ENCODE measurements at places on chromosomes 3 and 15.
A peak's percentile ranks its signal among the peaks of the same experiment; 100 is the strongest.

DNA sequence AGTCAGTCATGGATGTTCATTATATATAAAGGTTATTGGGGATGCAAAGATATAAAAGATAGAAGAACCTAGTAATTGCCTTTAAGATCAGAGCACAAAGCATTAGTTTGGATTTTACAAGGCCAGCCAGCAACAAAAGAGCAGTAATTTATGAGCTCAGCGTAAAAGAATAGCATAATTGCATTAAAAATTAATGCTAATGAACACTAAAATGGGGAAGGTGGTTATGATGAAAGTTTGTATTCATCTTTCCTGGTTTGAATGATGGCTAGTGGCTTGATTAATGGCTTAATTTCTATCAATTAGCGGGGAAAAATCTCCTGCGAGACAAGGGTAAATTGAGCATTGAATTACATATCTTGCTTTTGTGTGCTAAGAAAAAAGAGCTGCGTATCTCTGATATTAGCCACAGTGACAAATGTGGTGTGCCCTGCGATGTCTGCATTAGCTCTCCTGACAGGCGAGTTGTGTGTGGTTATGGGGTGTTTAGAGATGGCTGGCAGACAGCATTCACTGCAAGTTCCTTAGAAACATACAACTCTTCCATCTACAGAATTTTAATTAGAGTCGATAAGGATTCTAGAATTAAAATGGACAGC, 42.8 kb upstream of the MLF1 start:
- peak; percentile 99 for DNase-seq

DNA sequence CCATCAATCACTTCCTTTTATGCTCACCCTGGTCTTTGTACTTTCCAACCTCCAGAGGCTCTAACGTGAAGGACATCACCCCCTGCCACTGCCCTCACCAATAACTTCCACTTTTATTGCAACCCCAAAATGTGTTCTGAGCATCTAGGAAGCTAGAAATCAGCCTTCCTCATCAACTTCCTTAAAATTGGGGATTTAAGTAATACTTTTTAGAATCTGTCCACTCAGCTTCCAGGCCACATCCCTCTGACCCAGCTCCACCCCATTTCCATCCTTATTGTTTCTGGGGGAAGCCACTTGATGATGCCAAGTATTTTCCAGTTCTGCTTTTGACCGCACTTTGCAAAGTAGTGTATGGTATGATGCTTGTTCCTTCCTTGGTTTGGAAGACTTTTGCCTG, 73.5 kb upstream of the XCR1 start:
- DNase-seq = no peak

DNA sequence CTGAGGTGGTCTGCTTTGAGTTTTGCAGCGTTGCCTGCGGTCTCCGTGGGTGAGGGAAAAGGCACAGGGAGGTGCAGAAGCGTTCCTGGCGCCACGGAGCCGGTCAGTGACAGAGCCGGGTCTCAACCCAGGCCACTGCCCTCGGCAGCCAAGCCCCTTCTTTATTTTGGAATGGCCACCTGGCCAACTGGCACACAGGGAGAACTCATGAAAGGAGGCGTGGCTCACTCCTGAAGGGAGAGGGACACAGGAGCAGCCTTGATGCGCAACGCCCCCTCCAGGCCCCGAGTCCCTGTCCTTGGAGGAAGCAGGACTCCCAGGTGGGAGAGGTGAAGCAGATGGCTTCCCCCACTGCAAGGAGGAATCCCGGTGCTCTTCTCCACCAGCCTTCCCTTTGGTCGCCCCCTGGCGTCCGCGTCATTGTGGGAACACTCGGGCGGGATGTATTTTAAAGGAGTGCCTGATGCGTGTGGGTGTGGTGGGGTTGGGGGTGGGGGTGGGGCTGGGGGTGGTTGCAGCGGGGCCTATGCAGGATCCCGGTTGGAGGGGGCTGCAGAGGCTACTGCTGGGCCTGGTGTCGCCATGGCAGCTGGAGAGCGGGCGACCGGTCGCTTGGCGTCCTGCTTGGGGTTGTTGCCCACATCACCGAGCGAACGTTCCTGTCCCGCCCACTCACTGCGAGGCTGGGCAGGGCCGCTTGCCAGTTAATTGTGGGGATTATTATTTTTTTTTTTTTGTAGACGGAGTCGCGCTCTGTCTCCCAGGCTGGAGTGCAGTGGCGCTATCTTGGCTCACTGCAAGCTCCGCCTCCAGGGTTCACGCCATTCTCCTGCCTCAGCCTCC, 32.6 kb downstream of the APBA2 start:
- no peak for DNase-seq

GRCh38 chr3:55969634-55970033, 482.5 kb upstream of the WNT5A start:
- DNase-seq = no peak

DNA sequence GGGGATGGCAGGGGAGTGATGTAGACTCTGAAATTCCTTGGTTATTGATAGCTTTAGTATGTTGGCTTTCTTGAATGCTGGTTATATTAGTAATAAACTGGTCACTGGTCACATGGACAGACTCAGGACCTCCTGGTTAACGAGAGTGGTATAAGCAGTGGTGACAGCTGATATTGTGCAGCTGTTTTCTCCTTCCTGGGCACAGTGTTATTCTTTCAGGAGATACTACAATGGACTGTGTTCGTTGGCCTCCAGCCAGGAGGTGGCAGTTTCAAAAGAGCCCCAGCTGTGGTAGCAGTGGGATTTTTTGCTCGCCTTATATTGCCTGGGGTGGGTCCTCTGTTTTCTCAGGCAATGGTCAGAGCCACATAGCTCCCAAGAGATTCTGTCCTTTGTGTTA, 181.6 kb upstream of the RBMS3 start:
- DNase-seq = no peak

GRCh38 chr3:130835483-130835882, 58.4 kb upstream of the ATP2C1 start:
- DNase-seq = no peak

DNA sequence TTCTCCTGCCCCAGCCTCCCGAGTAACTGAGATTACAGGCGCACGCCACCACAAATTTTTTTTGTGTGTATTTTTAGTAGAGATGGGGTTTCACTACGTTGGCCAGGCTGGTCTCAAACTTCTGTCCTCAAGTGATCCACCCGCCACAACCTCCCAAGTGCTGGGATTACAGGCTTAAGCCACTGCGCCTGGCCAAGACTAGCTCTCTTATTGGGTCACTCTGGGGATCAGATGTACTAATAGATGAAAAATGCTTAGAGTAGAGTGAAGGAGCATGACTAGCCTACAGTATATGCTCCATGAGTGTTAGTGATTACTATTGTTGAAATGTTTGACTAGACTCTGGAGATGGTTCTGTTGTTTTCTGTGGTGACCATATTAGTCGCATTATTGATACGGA, 21.8 kb downstream of the RARB start:
- DNase-seq = no peak

DNA sequence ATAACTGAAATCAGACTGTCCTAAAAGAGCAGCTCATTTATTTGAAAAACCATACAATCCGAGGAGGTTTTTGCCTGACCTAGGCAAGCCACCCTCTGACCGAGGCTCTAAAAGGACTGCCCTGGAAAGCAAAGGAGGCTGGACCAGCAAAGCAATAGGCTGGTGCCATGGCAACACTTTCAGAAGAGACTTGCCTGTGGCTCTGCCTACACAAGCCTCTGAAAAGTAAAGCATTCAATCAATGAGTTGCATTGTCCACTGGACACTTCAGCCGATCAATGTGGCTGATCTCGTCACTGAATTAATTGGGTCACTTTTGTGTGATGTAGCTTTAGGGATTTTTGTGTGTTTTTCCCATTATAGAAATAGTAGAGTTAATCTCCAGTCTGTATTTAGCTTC, 99.1 kb upstream of the SEMA6D start:
- no peak for DNase-seq

- no peak for DNase-seq
Observed at GRCh38 chr3:6242104-6242503, 618.8 kb upstream of the GRM7 start.

DNA sequence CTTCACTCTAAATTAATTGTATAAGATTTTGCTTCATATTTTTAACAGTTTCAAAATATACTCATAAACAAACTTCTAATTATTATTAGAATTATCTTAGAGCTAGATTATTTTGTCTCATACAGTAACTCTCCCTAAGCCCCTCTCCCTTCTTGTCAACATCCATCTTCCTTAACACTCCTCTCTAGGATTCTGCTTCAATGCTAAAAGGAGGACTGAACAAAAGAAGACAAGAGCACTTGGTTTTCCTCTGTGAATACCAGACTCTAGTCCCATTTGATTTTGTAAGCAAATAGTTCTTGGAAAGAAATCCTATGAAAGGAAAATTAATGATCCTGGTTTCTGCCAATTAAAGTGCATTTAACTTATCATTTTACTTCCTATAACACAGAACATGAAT, 91.8 kb downstream of the KCNMB2 start:
- DNase-seq = no peak

DNA sequence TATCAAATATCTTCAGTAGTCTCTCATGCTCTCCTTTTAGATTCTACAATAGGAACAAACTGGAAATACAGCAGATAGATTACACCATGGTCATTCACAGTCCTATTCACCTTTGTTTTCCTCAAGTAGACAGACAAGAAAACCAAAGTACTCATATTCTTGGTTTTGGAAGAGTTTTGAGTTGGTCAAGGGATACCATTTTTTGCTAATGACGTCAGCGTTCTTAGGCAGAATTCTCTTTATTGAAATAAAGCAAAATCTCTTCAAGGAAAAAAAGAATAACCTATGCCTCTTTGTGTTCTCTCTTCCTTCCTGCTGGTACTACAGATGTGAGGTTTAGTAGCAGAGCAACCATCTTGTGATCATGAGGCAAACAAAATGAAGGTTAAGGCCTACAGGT, 268.3 kb upstream of the PDZRN3 start:
- DNase-seq = no peak

All from NCI-H1105 (cell line).